Vein endothelial cell (primary cell): ENCODE measurements at places on chromosomes 6 and 20. TPM values are rescaled to one million over a fixed set of nuclear protein-coding genes. Genes with fewer than 3 reads are reported as not detected.

ZBTB46 gene
- total RNA-seq: 13.1 and 14.4 TPM in 2 replicates

MSH5 gene
- 12.7 and 18.8 TPM in 2 replicates for total RNA-seq

VSX1 gene
- total RNA-seq: not detected in 2 replicates

MROH8 gene
- total RNA-seq: 0.98 and 2.1 TPM in 2 replicates

JPH2 gene
- total RNA-seq: 0.33 and 0.38 TPM in 2 replicates

GRM1 gene
- total RNA-seq: 0.10 TPM in 1 of 2 replicates, not detected in the other

PRDM13 gene
- not detected in 2 replicates for total RNA-seq

WFDC10B gene
- total RNA-seq: not detected in 2 replicates

CPXM1 gene
- 0.19 and 0.33 TPM in 2 replicates for total RNA-seq

LINC00237 gene
- total RNA-seq: not detected in 2 replicates

SLC2A10 gene
- total RNA-seq: 7.5 and 8.8 TPM in 2 replicates

RAD21L1 gene
- not detected in 2 replicates for total RNA-seq

CALHM6 gene
- total RNA-seq: 0.33 and 0.48 TPM in 2 replicates

RUNX2 gene
- under 0.01 and 0.33 TPM in 2 replicates for total RNA-seq

PAX1 gene
- total RNA-seq: not detected in 2 replicates

TRIM15 gene
- total RNA-seq: not detected in 2 replicates

HSP90AB1 gene
- total RNA-seq: 1,245 and 1,641 TPM in 2 replicates

KCNG1 gene
- total RNA-seq: 2.0 and 2.5 TPM in 2 replicates

PTK7 gene
- total RNA-seq: 12.0 and 35.6 TPM in 2 replicates

GNMT gene
- 0.33 TPM in 1 of 2 replicates, not detected in the other for total RNA-seq

ASIP gene
- total RNA-seq: not detected in 2 replicates

UNC93A gene
- not detected in 2 replicates for total RNA-seq

SLC22A3 gene
- not detected in 2 replicates for total RNA-seq

CDH26 gene
- 0.10 TPM in 1 of 2 replicates, not detected in the other for total RNA-seq

LRFN2 gene
- not detected in 2 replicates for total RNA-seq

GTF2H4 gene
- total RNA-seq: 18.1 and 19.3 TPM in 2 replicates

AIF1 gene
- total RNA-seq: not detected in 2 replicates

LRRC1 gene
- 27.2 and 27.4 TPM in 2 replicates for total RNA-seq

GHRH gene
- not detected in 2 replicates for total RNA-seq

SNHG17 gene
- 11.4 and 11.9 TPM in 2 replicates for total RNA-seq

CLVS2 gene
- not detected in 2 replicates for total RNA-seq

GLO1 gene
- 125 and 151 TPM in 2 replicates for total RNA-seq

FOXF2 gene
- total RNA-seq: 0.10 TPM in 1 of 2 replicates, not detected in the other

SNAI1 gene
- 5.3 and 6.5 TPM in 2 replicates for total RNA-seq

RGS17 gene
- total RNA-seq: 1.3 and 3.4 TPM in 2 replicates
